ENCODE measurements at places on chromosomes 2 and 18.

DNA sequence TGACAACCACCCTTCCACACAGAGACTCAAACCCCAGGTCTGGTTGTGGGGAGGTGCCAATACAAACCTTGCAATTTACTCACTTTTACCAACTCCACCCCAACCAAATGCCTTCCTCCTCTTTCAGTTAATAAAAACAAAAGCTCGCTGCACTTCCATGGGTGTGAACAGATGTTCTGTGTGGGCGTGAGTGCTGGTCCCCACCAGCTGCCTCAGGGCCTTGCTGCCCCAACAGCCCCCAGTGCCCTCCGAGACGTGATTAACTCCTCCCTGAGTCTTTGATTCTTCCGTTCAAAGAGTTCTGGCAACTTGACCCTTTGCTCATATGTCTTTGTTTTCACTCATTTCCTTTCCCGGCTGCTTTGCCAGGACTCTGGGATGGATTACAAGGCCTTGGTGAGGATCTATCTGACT, 258.9 kb upstream of the CXCR4 start:
- no peak for DNase-seq

DNA sequence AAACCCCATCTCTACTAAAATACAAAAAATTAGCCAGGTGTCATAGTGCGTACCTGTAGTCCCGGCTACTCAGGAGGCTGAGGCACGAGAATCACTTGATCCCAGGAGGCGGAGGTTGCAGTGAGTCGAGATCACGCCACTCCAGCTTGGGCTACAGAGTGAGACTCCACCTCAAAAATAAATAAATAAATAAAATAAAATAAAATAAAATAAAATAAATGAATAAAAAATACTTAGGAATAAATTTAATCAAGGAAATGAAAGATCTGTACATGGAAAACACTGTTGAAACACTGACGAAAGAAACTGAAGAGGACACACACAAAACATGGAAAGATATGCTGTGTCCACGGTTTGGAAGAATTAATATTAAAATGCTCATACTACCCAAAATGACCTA, 56.5 kb upstream of the ASPRV1 start:
- DNase-seq = no peak

- no peak for DNase-seq
These were observed 1.2 kb upstream of the ANO7 start for GRCh38 chr2:241187101-241187917.

- no peak for DNase-seq
These were observed 13.4 kb downstream of the NOP58 start for GRCh38 chr2:202278944-202279343.

GRCh38 chr2:12119841-12120240, 373.4 kb downstream of the LPIN1 start:
- no peak for DNase-seq

DNA sequence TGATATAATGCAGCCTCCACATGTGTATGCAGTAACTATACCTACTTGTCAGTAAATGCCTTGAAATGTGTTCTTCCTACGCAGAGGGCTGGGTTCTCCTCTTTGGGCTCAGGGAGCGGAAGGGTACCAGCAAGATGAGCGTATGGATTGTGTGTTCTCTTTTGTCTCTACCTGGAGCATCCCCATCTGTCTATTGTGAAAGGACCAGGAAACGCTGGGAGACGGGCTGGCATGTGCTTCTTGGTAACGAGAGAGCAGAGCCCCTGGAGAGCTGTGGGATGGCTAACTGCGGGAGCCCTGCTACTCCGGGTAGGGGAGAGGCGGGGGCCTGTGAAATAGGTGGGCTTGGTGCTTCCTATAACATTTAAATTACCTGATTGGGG, 80.9 kb downstream of the BCL2 start:
- DNase-seq = no peak

DNA sequence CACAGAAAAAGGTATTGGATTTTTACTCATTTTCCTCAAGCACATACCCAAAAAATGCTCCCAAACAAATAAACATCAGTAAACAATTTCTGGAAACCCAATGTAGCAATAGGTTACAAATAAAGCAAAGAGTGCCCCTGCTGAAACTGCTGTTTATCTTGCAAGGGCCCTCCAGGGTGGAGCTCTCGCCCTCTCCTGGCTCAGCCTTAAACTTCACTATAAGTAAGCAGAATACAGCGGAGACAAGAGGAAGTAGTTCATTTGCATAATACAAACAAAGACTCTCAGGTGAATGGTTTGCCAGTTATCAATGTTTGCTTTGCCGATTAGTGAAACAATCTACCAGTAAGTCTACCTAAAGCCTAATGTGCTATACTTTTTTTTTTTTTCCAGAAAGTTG, 437.6 kb downstream of the DLGAP1 start:
- no peak for DNase-seq

- DNase-seq = no peak
These were observed 67.0 kb upstream of the RMP24 start for GRCh38 chr18:35905436-35905835.

DNA sequence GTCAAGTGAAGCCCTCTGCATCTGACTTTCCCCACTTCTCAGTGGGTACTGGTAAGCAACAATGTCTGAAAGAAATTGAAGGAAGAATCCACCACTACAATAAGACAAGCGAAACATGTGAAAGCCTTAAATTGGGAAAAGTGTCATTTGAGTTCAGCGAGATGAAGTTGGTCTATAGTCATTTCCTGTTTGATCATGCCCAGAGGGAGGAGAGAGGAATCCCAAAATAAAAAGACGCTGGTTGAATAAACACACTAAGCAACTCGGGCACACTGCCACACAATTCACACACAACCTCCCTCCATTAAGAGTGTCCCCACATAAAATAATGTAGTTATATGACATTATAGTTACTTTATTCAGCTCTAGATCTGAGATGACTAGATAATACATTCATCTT, 166.1 kb downstream of the CBLN2 start:
- no peak for DNase-seq

GRCh38 chr2:42965196-42965595, 172.8 kb upstream of the HAAO start:
- DNase-seq = no peak

GRCh38 chr18:24112874-24113615, 25.8 kb upstream of the CABYR start:
- DNase-seq = no peak

DNA sequence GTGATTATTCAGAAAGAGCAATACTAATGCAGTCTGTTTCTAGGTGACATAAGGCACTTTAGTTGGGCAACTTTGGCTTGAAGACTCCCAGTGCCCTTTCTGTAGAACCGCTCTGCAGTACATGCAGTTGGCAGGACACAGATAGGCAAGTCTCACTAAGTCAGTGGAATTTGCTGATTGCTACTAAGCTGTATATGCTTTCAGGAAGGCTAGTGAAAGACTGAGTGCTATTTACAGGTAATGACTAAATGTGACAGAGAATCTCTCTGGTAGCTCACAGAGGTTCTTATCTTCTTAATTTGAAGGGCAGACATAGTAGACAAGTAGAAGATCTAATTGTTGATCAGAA, 243.0 kb downstream of the WDPCP start:
- DNase-seq = no peak

GRCh38 chr2:219912491-219912921, 285.1 kb downstream of the SLC4A3 start:
- no peak for DNase-seq

DNA sequence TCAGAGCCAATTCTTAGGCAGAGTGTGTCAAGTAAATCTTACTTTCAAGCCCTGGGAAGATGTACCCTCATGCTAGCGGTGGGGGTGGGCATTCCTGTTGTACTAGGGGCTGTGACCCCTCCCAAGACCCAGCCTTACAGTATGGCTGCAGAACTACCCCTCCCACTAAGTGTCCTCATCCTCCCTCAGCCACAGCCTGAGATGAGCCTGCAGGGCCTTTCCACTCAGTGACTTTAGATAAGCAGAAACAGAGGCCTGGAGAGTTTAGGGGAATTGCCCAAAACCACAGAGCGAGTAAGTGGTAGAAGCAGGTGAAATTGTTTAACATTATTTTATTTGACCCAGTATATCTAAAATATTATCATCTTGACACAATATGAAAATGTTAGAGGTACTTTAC, 36.6 kb downstream of the TTC32 start:
- no peak for DNase-seq

DNA sequence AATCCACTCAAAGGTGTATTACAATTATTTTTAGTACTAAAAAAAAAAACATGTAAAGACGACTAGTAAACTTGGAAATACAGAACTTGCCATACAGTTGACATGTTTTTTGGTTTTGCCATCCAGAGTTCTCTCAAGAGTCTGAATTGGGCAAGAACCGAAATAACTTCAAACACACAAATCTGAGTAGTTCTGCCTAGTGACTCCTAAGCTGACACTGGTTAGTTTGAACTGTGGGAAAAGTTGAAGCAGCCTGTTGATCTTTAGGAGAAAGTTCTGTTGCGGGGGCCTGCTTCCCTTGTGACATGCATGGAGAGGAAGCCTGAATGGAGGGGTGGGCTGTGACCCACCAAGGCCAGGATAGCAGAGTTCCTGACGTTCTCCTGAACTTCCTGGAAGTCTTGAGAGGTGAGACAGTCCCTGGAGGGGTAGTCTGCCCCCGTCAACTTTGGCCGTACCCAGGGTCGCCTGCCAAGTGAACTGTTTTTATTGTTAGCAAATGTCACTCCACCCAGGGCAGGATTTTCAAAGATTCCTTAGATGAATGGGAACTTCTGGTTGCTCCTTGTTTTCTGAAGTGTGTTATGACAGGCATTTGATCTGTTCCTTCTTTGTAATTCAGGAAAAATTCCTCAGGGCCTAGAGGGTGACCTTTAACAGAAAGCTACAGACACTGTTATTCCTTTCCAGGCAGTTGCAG, 85.6 kb upstream of the SPTBN1 start:
- no peak for DNase-seq

GRCh38 chr2:64992990-64993389, 3.8 kb downstream of the SLC1A4 start:
- DNase-seq = no peak

GRCh38 chr2:27863146-27863545, 27.0 kb downstream of the RBKS start:
- no peak for DNase-seq

GRCh38 chr18:9803063-9803697, 82.6 kb upstream of the TXNDC2 start:
- DNase-seq = no peak

DNA sequence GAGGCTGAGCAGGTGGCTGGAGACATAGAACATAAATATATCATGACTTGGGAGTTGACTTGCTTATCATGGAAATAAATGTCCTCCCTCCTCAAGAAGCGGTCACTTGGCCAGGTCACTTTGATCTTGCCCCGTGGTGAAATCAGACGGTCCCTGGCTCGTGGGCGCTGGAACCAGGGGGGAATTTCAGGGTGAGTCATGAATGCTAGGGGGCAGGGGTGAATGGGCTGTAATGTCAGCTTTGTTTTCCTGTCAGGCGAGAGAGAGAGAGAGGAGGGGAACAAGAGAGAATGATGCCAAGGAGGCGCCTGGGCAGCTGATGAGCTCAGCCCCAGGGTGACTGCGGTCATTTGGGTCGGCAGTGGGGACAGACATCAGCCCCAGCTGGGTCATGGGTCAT, 47.7 kb downstream of the RRM2 start:
- DNase-seq = no peak

DNA sequence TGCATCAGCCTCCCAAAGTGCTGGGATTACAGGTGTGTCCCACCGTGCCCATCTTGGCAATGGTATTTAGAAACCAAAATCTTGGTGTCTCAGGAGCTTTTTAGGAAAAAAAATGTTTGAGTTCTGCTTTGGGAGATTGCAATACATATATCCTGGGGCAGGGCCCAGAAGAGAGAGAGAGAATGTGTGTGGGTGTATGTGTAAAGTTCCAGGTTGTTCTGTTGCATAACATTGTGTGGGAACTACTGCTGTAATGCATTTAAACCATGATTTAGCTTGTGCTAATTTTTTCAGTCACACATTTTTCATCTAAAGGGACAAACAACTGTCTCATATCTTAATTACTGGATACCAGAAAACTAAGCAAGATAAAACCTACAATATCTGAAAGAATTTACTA, 70.8 kb upstream of the NABP1 start:
- no peak for DNase-seq

GRCh38 chr2:167826906-167827305, 420.5 kb downstream of the STK39 start:
- DNase-seq = no peak

- no peak for DNase-seq
These were observed 63.3 kb upstream of the TTC39C start for GRCh38 chr18:23951206-23951605.

DNA sequence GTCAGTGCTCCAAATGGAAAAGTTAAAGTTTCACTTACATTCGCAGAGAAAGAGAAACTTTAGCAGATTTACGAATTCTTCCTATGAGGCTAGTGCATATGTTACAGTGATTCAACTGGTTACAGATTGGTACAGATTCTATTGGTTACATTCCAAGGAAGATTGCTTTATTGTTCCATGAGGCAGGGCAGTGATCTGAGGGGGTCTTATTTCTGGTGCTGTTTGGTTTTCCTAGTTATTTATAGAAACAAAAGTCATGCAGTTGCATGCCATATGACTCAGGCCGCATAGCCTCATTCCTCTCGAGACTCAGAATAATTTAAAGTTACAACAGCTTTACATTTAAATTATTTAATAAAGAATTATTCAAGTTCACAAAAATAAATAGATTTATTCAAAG, 385.4 kb upstream of the SYT4 start:
- no peak for DNase-seq

DNA sequence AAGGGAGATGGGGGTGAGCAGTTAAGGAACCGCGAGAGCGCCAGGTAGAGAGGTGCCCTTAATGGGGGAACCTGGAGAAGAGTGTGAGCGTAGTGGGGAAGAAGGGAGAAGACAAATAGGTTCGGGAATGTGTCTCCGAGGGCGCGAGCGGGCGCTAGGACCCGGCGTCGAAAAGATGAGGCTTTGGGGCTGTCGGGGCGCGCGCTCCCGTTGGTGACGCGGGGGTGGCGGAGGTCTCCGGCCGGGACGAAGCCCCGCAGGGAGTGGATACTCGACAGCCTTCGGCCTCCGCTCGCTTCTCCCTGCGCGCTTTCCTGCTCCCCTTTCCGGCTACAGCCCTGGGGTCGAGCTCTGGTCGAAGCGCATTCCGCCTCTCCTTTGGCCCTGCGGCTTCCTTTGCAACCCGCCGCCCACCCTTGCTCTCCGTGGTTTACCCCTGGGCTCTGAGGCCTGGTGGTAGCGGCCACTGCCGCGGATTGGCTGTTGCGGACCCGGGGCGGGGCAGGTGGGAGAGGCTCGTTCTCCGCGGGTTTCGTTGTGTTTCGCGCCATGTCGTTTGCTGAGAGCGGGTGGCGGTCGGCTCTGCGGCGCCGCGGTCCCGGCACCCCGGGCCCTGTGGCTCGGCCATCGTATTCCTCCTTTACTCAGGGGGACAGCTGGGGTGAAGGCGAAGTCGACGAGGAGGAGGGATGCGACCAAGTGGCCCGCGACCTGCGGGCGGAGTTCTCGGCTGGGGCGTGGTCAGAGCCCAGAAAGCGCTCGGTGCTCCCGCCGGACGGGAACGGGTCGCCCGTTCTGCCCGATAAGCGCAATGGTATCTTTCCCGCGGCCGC, at the start of gene ARL6IP6:
ARL6IP6 (plus strand) TSS at position 545 of the 833 bp plus-strand sequence; CDS start at position 550, 5 bp downstream.
- peak; percentile 88 for DNase-seq

GRCh38 chr2:3759331-3759730, 56.0 kb downstream of the DCDC2C start:
- DNase-seq = no peak

Measured in stimulated activated CD8-positive, alpha-beta memory T cell treated with anti-CD3 and anti-CD28 coated beads, Interleukin-4, amount 100 ng/mL, for 1 hour (primary cell).